ENCODE measurements at places on chromosomes 4 and X.

DNA sequence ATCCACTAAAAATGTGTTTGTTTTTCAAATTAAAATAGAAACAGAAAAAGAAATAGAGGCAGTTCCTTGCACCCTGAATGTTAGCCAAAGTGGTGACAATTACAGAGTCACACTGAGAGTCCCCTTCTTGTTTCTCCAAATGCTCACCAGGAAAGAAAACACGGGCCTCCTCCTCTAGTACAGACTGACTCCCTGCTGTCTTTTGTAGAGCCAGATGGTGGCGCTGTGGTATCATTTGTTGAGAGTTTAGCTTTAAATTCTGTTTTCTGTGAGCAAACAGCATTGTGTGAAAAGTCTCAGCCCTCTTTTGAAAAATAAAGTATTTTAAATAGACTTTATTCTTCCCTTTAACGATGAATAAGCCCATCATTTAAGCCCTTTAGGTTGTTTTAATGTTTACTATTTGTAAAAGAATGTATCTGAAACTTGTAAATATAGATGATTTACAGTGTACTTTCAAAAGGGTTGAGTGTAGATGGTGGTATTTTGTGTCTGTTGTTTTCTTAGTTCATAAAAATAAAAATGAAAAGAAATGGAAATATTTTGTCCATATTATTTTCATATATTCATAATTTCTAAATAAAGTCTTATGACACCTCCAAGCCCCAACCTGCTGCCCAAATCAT, 36.9 kb upstream of the ATOH1 start:
- no peak for DNase-seq

DNA sequence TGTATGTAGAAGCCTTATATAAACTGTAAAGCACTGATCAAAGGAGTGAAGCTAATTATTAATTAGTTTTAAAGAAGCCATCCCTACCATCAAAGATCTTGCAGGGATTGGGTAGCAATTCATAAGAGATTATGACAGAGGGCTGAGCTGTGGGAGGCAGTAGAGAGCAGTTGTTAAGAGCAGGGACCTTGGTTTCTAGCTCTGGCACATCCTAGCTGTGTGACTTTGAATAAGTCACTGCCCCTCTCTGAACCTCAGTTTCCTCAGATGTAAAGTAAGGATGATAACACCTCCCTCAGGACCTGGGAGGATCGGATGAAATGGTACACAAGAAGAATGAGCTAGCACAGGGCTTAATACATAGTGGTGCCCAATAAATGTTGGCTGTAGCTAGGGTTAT, 45.4 kb downstream of the APLN start:
- no peak for DNase-seq

GRCh38 chrX:40073439-40074054, 24.2 kb downstream of the BCOR start:
- DNase-seq, result no peak

GRCh38 chrX:17167915-17168314, 207.1 kb upstream of the NHS start:
- no peak for DNase-seq

GRCh38 chrX:11138498-11139390, 27.6 kb downstream of the HCCS start:
- DNase-seq, result no peak

DNA sequence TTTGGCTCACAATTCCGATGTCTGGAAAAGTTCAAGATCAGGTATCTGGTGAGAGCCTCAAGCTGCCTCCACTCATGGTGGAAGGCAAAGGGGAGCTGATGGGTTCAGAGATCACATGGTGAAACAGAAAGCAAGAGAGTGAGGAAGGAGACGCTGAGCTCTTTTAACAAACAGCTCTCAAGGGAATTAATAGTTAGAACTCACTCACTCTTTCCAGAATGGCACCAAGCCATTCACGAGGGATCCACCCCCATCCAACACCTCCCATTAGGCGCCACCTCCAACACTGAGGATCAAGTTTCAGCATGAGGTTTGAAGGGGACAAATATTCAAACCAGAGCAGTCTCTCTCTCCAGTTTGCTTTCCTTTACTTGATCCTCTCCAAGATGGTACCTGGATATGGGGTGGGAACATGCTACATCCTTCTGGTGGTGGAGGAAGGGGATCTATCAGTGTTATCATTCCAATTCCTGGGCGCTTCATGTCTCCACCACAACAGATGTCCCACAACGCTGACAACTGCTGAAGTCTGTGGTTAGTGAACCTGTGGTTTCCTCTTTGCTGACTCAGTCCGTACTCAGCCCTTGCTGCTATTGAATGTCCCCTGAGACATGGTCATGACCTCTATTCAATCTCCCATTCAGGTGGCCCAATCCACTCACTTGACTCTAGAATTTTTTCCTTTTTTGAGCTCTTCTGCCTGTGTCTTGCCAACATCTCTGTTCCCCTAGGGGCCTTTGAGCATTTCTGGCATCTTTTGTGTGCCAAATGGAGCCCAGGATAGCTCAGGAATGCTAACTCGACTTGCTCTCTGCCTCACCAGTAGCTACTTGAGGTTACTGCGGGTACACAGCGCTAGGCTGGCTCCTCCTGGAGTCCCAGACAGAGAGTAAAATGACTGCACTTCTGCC, 395.2 kb downstream of the MID1IP1 start:
- no peak for DNase-seq

GRCh38 chr4:141174457-141174856, 41.2 kb upstream of the RNF150 start:
- DNase-seq, result no peak

DNA sequence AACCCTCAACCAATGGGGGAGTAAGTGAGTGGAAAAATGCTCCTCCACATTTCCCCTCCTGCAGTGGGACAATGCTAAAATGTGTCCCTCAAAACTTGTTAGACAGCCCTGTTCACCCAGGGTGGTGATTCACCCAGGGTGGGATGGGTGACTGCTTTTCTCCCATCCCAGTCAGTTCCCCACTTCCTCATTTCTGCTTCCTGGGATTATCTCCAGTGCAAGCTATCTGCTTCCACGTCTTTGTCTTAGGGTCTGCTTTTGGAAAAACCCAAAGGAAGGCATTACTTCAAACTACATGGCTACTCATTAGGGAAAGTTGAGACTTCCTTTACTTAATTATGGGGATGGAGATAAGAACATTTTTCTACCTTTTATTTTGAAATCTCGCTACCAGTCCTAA, 45.5 kb downstream of the ETNPPL start:
- DNase-seq, result no peak

DNA sequence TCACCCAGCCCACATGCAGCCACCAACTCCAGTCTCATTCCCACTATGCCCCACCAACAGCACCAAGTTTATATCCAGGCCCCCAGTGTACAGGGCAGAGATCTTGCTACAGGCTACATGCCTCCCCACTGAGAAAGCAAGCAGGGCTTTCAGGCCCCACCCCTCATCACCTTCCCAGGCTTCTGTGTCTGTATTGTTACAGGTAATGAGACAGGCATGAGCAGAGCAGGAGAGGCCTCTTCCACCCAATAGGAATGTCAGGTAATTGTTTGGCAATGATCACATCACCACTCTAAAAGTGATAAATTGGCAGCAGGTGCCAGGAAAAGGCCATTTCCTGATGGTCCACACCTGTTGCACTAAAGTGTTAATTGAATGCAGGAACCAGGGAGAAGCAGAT, 102.5 kb downstream of the ZNF518B start:
- DNase-seq, result no peak

DNA sequence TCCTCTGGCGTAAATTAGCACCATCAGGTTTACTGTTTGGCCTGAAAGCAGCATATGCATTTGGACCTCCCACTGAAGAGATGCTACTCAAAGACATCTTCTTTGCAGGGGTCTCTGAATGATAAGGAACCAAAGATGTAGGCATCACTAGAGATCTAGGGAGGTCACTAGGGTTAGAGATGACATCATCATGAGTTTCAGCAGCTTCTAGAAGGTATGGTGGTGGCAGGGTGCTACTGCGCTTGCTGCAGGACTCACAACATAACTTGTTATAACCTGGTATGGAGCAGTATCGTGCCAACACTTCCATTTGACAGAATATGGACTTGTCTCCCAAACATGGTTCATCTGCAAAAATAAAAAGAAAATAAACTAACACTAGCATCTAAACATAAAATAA, 251.6 kb downstream of the NPFFR2 start:
- no peak for DNase-seq

DNA sequence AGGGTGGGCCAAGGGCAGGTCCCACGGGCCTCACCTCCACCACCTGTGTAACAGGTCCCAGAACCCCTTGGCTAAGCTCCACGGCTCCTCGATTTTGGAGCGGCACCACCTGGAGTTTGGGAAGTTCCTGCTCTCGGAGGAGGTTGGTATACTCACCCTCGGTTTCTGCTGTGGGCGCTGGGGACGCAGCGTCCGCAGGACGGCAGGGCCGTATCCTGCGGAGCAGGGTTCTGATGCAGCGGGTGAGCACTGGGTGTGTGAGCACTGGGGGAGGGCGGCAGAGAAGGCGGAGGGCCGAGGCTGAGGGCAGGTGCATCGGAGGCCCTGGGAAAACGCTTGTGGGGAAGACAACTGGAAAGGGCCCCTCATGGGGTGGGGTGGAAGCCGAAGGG, 11.0 kb downstream of the ATP5ME start:
- no peak for DNase-seq

- no peak for DNase-seq
Observed at GRCh38 chr4:173699841-173700475, 169.9 kb upstream of the HAND2 start.

Measured in stimulated activated CD8-positive, alpha-beta memory T cell treated with anti-CD3 and anti-CD28 coated beads, Interleukin-2, amount 100 ng/mL, for 48 hours (primary cell).